ENCODE measurements at places on chromosomes 6 and 20.

DNA sequence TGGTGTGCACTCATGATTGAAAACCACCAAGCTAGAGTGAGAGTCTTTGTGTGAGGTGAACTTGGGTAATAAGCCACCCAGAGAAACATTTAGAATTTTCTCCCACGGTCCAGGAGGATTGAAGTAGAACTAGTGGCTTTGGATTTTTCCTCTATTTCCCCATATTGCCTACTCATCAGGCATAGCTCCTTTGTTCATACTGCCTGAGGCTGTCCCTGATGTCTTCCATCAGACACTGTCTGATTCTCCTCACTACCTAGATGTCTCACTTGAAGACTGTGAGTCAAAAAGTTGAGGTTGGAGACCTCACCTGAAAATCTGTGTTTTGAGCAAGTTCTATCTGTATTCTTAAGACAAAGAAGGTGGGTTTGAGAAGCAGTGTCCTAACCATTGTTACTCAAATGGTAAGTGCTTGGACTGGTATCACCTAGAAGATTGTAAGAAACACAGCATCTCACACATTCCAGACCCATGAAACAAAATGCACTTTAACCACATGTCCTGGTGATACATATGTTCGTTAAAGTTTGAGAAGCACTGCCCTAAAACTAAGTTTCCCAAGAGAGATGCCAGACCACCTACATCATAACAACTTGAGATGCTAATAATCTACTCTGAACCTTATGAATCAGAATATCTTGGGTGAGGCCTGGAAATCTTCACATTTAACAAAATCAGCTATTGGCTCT is 523.4 kb upstream of the BTBD3 start:
- no peak for DNase-seq

- DNase-seq: peak; percentile 22
Observed at GRCh38 chr20:46308258-46309157, at the start of gene CDH22. Gene CDH22, minus strand, starts transcription at chr20:46308498. Its CDS starts 57,204 bp downstream, at chr20:46251294.

DNA sequence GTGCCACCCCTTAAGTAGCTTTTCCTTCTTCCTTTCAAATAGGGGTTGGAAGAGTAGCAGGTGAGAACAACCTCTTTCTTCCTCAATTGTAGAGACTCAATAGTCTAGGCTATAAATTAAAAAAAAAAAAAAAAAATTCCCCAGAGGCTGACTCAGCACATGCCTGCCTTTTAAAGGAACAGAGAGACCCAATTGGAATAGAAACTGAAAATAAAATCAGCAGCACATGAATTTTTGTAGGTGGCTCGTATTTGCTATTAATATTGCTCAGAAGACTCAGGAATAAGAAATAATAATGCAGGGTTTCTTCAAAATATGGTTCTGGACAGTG is 19.3 kb downstream of the TOP1 start:
- no peak for DNase-seq

DNA sequence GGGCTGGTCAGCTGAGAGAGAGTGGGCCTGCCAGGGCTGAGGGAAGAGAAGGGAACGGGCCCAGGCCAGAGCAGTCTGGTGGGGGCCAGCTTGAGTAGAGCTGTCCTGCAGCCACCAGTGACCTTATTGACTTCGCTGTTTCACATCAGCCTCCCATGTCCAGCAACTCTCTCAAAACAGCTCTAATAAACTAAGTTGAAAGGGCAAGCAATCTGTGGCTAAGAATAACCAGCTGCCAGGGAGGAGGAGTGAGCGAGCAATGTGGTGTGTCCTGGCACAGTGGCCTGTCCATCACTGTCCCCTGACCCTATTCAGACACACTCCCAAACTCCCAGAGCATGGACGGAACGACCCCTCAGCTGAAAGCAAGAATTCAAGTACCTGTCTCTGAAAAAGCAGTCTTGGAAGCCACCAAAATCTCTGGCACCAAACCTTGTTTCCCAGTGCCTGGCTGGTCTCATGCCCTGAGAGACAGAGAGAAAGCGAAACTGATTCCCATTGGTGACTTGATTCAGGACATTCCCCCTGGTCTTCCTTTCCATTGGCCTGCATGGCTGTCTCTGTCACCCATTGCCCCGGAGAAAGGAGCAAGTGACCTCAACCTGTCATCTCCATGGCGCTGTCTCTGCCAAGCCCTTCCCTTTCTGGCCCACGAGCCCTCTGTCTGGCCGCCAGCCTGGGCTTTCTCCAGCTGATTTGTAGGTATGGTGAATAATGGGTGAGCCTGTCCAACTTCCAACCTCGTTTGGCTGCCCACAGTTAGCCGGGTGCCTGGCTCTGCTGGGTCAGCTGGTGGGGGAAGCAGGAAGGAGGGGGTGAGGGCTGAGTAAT is at the start of gene DDO:
DDO (minus strand) TSS at position 490 of the 831 bp plus-strand sequence. CDS start 2,113 bp downstream, outside the sequence.
- DNase-seq: no peak

DNA sequence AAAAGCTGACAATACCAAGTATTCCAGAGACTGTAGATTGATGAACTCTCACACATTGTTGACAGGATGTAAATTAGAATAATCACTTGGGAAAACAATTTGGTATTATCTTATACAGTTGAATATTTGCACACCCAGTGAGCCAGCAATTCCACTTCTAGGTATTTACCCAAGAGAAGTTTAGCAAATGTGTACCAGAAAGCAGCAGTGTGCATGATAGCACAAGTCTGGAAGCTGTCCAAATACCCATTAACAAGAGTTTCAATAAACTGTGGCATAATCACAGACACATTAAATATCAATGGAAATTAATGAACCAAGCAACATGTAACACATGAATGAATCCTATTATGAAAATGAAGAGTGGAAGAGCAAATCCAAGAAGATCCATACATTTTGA is 233.6 kb downstream of the TPBG start:
- DNase-seq: no peak

GRCh38 chr20:25067102-25067987 is 9.4 kb upstream of the ACSS1 start:
- no peak for DNase-seq

DNA sequence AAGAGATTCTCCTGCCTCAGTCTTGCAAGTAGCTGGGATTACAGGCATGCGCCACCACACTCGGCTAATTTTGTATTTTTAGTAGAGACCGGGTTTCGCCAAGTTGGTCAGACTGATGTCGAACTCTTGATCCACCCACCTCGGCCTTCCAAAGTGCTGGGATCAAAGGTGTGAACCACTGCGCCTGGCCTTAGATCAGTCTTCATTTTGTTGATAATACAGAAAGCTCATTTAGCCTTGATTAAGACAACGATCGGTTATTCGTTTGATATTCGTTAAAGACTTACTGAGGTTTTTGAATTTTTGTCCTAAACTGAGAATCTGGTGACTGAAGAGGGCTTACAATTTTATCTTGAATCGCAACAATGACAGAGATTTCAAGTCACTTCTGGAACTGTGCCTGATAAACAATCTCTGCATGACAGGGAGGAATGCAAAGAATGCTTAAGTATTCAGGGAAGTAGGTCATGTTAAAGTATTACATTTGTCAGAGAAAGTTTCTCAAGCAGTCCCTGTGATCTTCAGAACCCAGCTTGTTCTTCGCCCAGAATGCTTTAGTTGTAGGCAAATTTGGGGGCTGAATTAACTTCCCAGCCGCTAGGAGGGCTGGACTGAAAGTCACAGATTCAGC is 14.8 kb downstream of the AKAP12 start:
- DNase-seq: no peak

- DNase-seq: no peak
Observed at GRCh38 chr20:61321481-61321880, 69.4 kb downstream of the CDH4 start.

GRCh38 chr20:45354423-45355208 is 6.4 kb upstream of the SDC4 start:
- no peak for DNase-seq

- DNase-seq: no peak
Observed at GRCh38 chr20:23138226-23138625, 52.1 kb upstream of the CD93 start.

DNA sequence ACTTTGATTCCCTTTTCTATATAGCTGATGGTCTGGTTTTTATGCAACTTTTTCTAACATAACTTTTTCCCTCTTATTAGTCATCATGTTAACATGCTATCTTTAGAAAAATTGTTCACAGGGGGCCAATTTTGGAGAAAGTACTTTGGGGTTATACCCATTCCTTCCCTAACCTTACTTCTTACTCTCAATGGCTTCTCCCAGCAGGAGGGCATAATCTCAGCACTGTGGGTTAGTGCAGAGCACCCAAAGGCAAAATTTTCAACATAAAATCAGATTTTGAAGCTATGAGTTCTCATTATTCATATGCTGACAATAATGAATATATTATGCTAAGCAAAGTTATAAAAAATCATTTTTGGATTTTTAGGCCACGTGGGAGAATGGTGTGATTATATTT is 299.2 kb downstream of the SLC35F1 start:
- no peak for DNase-seq

DNA sequence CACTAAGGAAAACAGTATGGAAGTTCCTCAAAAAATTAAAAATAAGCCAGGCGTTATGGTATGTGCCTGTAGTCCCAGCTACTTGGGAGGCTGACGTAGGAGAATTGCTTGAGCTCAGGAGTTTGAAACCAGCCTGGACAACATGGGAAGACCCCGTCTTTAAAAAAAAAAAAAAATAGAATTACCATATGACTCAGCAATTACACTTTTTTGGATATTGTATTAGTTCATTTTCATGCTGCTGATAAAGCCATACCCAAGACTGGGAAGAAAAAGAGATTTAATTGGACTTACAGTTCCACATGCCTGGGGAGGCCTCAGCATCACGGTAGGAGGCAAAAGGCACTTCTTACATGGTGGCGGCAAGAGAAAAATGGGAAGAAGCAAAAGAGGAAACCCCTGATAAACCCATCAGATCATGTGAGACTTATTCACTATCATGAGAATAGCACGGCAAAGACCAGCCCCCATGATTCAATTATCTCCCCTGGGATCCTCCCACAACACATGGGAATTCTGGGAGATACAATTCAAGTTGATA is 10.8 kb upstream of the SMIM29 start:
- no peak for DNase-seq

DNA sequence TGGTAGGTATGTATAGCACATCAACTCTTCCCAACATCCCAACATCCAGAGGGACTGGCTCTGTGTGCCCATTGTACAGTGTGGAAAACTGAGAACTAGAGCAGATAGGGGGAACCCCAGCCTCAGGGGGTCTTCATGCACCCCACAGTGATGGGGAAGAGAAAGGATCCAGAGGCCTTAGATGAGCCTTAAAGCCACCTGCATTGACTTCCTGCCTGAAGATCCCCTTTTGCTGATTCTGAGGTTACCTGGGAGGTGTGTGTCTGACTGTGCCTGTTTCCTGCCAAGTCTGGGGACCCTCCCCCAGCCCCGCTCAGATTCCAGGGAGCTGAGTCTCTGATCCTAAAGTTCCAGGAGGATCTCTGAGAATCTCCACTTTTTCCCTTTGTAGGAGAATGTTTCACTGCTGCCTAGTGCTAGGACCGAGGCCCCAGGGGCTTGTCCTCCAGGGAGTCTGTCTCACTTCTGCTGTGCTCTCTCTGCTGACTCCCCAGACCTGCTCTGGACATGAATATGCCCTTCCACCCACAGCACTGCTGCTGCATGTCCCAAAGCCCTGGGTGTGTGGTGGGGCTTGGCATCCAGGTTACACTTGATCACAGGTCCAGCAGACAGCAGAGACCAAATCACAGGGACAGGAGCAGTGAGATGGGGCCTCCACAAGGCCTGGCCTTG is 12.8 kb upstream of the PGC start:
- DNase-seq: no peak

DNA sequence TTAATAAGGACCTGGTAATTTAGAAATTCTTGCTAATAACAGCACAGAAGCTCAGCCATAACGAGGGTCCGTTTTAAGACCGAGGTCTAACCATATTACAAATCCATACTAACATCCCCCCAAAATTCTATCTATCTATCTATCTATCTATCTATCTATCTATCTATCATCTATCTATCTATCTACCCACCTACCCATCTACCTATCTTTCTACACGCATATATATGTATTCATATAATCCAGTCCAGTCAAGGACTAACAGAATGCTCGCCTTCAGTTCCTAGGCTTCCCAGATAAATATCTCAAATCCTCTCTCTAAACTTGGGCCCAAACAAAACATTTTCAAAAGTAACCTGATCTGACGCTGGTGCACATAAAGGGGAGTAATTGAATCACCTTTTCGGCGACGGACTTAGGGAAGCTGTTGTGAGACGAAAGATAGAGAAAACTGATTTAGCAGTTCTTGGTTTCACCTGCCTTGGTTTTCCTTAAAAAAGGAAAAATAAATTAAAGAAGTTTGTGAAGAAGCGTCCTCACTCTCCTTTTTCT is 14.5 kb downstream of the HMGN4 start:
- DNase-seq: no peak

DNA sequence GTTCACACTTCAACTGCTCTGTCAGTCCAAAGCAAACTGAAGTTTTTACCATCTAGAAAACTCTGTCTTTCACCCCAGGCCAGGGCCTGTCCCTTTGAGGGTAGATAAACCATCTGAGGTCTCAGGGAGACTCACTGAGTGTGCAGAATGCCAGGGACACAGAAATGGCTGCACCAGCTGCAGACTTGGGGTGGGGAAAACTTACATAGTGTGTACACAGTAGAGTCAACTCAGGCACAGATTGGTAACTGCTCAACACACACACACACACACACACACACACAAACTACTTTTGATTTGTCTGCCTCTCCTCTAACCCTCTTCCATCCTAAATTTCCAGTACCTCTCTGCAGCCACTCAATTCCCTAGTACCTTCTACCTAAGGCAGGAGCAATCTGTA is 374.9 kb upstream of the JAG1 start:
- DNase-seq: no peak

- no peak for DNase-seq
Observed at GRCh38 chr6:130473886-130474285, 108.1 kb downstream of the TMEM200A start.

DNA sequence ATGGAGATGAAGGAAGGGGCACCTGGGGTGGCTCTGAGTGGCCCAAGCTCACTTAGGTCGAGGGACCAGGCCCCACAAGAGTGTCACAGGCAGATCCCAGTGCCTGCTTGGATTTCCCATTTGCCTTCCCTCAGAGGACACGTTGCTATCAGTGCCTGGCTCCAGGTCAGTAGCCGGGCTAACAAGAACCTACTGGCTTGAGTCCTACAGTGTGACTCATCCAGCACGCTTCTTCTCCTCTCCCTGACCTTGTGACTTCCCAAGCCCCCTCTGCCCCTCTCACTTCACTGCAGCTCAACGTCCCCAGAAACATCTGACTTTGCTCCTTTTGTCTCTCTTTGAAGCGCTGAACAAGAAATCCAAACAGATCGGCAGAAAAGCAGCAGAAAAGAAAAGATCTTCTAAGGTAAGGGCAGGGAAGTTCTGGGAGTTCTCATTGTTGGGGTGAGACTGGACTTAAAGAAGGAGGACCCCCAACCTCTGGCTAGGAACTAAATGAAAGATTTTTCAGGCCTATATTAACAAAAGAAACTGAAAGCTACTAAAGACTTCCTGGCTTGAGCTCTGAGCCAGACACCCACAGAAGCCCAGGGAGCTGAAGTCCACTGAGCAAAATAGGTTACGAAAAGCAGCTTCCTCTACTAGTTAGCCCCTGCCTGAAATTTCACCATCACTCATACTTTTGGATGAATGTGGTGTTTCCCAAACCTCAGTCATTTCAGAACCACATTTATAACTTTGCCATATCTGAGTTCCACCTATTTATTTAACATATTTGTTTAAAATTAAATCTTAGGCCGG is 21.5 kb downstream of the ASIP start:
- no peak for DNase-seq
